ENCODE measurements at places on chromosomes 12 and 14. TPM values are rescaled to one million over a fixed set of nuclear protein-coding genes. Genes with fewer than 3 reads are reported as not detected.

Gene MAP3K9
- 11.9 TPM for total RNA-seq

Gene IL26
- total RNA-seq: not detected

Gene IL22
- total RNA-seq: not detected

Gene KRT80
- total RNA-seq: 0.55 TPM

Gene GZMH
- not detected for total RNA-seq

Gene HAL
- total RNA-seq: 0.08 TPM

Gene FSCB
- not detected for total RNA-seq

Gene EIF2B1
- total RNA-seq: 132 TPM

Gene GALNT6
- 72.2 TPM for total RNA-seq

Gene PROX2
- not detected for total RNA-seq

Gene LMNTD1
- not detected for total RNA-seq

Gene KRT81
- 0.19 TPM for total RNA-seq

Gene LRP1
- total RNA-seq: 6.2 TPM

Gene CCDC198
- total RNA-seq: not detected

Gene HOXC12
- 0.31 TPM for total RNA-seq

Gene RNASE2
- total RNA-seq: not detected

Gene LMO3
- total RNA-seq: 0.04 TPM

Gene TAS2R31
- total RNA-seq: 0.39 TPM

Gene KCNJ8
- total RNA-seq: not detected

Gene PLBD2
- total RNA-seq: 21.6 TPM

Gene ATF1
- total RNA-seq: 22.6 TPM

Gene BLTP3B
- total RNA-seq: 10.4 TPM

Gene MTRFR
- total RNA-seq: 12.0 TPM
